Stimulated activated CD8-positive, alpha-beta memory T cell treated with anti-CD3 and anti-CD28 coated beads, Interleukin-15, amount 100 ng/mL, for 48 hours (primary cell): ENCODE measurements at places on chromosomes 3 and 15.

GRCh38 chr3:43031889-43032545, 52.9 kb downstream of the GASK1A start:
- no peak for DNase-seq

DNA sequence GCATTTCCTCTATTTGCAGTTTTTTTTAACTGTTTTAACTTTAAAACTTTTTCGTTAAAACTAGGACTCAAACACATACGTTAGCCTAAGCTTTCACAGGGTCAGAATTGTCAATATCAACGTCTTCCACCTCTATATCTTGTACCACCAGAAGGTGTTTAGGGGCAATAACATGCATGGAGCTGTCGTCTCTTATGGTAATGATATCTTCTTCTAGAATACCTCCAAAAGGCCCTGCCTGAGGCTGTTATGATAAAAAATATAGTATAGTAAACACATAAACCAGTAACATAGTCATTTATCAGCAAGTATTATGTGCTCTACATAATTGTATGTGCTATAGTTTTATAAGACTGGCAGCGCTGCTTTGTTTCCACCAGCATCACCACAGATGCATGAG, 76.3 kb upstream of the MLF1 start:
- no peak for DNase-seq

- no peak for DNase-seq
Measured at GRCh38 chr3:15460891-15461531, 33.6 kb downstream of the EAF1 start.

GRCh38 chr3:13110678-13111116, 37.5 kb upstream of the IQSEC1 start:
- DNase-seq = no peak

DNA sequence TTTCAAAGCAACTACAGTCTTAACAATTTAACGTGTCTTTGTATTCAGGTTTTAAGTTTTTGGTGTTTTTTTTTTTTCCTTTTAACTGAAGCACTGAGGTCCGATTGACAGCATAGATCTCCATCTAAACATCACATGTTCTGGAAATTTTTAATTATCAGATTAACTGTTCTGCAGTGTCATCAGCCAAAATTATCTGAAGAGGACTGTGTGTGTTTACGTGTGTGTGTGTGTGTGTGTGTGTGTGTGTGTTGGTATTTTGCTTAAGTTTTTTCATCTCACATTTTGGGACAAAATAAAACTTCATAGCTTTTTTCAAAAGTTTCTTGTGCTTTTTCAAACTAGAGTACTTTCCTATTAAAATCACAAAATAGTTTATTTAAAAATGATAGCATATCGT, 1.8 kb downstream of the PIK3CA start:
- DNase-seq = no peak

DNA sequence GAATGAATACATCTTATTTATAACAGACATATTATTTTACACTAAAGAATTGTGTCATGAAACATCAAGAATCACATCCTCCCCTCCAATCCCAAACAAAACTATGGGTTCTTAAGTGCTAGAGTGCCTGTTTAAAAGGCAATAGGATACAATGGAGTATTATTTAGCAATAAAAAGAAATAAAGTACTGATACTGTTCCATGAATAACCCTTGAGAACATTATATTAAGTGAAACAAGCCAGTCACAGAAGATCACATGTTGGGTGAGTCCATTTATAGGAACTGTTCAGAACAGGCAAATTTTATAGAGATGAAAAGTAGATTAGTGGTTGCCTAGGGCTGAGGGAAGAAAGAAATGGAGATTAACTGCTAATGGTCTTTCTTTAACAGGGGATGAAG, 86.5 kb downstream of the ANKRD28 start:
- DNase-seq = no peak

DNA sequence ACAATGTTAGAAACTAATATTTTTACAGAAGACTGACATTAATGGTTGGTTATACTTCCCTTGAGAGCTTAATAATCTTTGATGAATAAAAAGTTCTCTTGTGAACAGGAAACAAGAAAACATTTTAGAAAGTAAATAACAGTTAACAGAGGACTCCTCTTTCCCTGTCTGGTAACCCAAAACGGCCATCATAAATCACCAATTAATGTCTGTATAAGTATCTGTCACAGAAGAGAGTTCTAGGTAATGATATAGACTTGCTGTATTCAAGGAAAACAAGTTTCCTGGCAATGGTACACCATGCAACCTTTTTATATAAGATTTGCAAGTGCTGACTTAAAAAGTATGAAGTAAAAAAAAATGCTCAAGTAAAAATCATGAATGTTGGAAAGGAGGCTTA, 426.7 kb downstream of the SOX2 start:
- no peak for DNase-seq

- DNase-seq = no peak
Measured at GRCh38 chr3:99747915-99748314, 69.7 kb upstream of the CMSS1 start.

- no peak for DNase-seq
Measured at GRCh38 chr3:100776746-100777145, 67.5 kb downstream of the TFG start.

GRCh38 chr15:49085696-49086459, 39.6 kb upstream of the SECISBP2L start:
- no peak for DNase-seq

DNA sequence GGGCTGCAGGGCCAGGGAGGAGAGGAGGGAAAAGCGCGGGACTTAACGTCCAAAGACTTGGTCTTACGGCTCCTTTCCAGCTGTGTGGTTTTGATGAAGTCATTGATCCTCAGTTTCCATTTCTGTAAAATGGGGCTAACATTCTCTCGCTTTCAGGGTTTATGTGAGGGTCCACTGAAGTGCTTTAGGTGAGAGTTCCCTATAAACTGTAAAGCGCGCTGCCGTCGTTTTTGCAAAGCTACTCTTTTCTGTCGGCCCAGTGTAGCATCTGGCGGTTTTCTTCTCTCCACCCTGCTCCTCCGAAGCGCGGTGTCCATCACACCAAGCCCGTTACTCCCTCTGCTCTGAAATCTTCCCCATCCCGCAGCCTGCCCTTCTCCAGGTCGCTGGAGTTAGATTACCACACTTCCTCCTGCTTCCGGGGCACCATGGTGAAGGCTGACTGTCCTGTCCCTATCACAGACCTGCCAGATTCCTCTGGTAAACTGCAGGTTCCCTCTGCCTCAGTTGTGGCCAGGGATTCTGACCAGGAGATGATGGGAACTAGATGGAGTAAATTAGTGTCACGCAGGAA, 702 bp upstream of the DNAJC17 start:
- no peak for DNase-seq

DNA sequence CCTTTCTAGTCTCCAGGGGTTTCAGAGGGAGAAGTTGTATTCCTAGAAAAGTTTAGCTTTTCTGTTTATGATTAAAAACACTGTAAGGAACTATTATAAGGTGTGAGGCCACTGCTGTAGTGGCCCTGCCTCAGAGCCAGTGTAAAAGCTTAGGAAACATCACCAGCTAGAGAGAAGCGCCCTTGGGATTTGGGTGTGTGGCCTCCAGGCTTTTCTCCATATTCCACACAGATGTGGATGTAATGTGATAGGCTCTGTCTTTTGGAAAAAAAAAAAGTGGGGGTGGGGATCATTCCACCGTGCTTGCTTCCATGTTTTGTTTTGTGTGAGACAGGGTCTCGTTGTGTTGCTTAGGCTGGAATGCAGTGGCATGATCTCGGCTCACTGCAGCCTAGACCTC, 13.9 kb downstream of the SEC61A1 start:
- no peak for DNase-seq

GRCh38 chr3:2156244-2156847, 57.7 kb downstream of the CNTN4 start:
- no peak for DNase-seq

DNA sequence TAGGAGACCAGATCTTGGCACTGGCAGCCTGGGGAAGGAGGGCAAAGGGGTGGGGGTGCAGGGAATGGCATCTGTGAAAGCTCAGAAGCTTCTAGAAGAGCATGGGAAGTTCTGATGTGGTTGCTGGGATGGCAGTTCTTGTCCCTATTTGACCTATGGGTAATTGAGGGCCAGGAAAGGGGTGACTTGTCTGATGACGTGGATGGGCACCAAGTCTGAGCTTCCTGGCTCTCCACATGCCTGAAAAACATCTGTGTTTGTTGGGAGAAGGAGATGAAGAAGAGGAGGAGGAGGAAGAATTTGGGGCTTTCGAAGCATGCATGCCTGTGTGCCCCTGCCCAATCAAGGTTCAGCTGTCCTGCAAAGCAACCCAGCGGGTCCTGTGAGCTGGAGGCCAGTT, 158.8 kb downstream of the SMAD6 start:
- no peak for DNase-seq

DNA sequence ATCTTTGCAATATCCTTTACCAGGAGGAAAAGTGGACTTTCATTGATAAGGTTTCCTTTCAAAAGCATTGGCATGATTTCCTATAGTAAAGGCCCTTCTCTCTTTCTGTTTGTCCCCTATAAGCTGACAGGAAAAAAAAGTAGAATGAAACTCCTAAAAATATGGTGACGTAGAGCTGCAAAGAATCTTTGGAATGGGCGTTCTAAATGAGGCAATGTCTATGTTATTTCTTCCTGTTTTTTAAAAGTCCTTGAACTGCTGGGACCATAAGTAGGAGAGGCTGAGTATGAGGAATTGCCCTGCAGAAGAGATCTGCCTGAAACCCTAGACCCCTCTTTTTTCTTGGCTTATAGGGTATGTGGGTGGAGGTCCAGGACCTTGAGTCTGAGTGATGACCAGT, 17.2 kb downstream of the ST3GAL6 start:
- no peak for DNase-seq

DNA sequence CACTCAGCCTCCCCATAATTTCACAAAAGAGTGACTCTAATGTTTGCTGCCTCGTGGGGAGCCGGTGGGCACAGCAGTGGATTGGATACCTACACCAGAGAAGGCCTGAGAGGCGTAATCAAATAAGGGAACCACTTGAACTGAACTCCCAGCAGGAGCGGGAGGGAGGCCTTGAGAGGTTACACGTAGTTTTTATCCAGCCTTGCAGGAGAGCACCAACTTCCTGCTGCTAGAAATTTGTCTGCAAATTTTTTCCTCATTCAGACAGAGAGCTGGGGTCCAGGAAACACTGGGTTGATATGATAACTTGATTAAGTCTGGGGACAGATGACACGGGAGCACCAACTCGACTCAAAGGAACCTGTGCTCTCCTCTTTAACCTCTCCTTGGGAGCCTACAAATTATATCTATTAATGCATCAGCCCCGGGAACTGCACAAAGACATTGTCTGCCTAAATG, 69.8 kb downstream of the HES1 start:
- DNase-seq = no peak

DNA sequence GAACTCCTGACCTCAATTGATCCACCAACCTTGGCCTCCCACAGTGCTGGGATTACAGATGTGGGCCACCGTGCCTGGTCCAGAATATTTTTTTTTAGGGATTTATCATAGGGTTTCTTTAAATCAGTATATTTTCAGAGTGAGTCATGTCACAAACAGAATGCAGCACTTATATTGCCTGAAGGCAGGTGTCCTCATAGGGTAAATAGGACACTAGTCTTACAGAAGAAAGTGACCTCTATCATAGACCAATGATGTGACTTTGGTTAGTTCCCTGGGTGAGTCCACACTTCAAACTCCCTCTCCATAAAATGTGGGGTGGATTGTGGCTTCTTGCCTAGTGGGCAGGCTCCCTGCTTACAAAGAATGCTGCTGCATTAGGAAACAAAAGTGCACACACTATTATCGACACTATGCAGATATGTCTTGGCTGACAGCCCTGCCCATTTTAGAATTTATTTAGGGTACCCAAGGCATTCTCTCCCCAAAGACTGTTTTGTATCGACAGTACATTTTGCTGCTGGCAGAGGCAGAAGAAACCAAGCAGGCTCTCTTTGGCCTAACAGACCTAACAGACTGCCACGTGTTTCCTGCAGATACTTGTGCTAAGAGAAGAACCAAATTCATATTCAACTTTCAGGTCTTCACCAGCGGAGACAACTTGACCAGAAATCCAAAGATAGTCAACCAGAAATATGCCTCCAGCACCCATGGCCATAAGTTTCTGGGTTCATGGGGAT, 125.0 kb downstream of the MOBP start:
- DNase-seq = no peak

DNA sequence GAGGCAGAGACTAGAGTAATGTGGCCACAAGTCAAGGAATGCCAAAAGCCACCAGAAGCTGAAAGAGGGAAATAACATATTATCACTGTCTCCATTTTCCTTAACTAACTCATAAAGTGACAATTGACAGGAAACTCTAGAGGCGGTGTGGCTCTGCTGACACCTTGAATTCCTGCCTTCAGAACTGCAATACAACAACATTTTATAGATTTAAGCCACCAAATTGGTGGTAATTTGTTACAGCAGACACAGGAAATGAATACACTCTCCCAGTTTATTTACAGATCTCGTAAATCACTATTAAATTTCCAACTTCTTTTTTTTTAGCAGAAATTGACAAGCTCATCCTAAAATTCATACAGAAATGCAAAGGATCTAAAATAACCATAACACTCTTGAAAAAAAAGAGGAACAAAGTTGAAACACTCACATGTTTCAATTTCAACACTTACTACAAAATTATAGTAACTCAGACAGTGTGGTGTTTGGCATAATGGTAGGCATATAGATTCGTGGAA, 449.9 kb downstream of the OTOL1 start:
- DNase-seq = no peak

DNA sequence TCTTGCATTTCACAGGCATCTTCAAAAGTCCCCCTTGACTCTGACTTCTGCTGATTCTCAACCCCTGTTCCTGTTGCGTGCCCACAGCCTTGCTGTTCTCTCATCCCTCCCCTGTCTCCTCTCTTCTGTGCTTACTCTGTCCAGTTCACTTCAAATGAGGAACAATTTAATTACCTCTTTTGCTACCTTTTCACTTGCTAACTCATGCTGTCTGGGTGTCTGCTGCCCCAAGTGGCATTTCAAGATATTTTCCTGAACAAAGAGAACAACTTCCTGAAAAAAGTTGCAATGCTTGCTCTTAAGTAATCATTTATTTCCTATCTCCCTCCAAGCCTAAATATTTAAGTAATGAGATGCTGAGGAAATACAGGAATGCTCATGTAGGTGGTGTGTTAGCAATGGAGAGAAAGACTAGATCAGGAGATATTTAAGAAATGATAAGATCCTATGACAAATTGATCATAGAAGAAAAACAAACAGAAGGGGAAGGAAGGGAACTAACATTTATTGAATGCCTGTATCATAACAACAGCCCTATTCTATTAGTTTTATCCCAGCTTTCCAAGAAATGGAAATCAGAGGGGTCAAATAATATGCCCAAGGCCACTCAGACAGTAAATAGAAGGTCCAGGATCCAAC, 42.2 kb downstream of the SV2B start:
- no peak for DNase-seq

- no peak for DNase-seq
Measured at GRCh38 chr3:37609181-37610110, 252.2 kb upstream of the CTDSPL start.
